Iris pigment epithelial cell (primary cell): ENCODE measurements at places on chromosomes 5 and 9.
A peak's percentile ranks its signal among the peaks of the same experiment; 100 is the strongest.

DNA sequence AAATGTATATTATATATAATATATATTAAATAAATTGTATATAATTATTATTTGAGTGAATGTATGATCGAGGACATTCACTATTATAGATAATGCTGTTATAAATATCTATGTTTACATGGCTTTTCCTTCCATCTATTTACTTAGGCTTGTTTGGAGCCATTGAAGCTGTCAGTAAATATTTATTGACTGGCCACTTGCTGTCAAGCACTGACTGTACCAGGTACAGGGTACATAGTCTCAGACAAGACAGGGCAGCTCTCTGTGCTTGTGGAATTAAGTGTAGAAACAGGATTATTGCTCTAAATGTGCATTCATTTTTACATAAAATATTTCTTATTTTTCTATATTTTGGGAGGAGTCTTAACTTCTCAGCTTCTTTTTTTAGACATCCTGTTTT is 16.4 kb downstream of the FAXDC2 start:
- DNase-seq: no peak

DNA sequence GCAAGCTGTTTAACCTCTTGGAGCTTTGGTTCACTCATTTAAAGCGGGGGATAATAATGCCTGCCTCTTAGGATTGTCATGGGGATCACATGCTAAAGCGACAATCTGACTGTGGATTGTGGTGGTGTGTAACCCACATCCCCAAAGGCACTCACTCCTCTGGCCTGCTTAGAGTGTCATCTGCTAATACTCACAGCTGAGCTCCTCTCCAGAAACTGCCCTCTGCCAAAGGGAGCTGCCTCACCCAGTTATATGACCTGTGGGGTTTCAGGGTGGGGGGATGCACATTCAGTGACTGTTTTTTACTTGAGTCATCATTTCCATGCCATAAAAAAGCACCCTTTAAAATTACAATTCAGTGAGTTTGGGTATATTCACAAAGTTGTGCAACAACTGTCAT is 110.0 kb upstream of the SPOCK1 start:
- DNase-seq: peak; percentile 10

GRCh38 chr5:59037041-59037440 is 454.2 kb downstream of the RAB3C start:
- no peak for DNase-seq

DNA sequence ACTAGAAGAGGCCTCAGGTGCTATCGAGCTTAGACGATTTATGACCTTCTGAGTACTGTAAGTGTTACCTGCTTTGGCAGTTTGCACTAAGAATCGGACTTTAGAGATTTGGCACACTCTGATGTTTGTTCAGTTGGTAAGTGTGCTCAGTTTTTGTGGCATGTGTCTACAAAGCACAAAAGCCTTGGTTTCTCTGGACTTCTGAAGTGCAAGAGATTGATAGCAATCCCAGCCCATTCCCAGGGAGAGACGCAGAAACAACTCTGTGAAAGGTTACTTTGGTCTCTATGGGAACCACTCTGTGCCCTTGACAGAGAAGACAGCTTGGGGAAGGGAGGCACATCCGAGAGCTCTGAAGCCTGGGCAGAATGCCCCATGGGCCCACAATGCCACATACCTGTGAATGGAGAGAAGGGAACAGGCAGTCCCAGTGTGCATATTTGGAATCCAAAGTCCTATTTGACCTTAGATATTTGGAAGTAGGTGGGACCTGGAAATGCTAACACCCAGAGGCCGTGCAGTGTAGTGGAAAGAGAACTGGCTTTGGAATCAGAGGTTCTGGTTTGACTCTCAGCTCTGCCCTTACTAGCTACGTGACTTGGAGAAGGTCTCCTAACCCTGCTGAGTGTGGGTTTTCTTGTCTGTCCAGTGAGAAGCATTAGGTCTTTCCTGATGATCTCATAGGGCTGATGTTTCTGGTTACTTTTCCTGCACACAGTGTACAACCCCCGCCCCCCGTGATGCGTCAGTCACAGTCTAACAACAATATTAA is 194.3 kb upstream of the VLDLR start:
- DNase-seq: no peak

- no peak for DNase-seq
These were observed 635.8 kb upstream of the C9orf72 start for GRCh38 chr9:28209130-28209529.

GRCh38 chr5:71770381-71770780 is 51.3 kb downstream of the CARTPT start:
- DNase-seq: no peak

DNA sequence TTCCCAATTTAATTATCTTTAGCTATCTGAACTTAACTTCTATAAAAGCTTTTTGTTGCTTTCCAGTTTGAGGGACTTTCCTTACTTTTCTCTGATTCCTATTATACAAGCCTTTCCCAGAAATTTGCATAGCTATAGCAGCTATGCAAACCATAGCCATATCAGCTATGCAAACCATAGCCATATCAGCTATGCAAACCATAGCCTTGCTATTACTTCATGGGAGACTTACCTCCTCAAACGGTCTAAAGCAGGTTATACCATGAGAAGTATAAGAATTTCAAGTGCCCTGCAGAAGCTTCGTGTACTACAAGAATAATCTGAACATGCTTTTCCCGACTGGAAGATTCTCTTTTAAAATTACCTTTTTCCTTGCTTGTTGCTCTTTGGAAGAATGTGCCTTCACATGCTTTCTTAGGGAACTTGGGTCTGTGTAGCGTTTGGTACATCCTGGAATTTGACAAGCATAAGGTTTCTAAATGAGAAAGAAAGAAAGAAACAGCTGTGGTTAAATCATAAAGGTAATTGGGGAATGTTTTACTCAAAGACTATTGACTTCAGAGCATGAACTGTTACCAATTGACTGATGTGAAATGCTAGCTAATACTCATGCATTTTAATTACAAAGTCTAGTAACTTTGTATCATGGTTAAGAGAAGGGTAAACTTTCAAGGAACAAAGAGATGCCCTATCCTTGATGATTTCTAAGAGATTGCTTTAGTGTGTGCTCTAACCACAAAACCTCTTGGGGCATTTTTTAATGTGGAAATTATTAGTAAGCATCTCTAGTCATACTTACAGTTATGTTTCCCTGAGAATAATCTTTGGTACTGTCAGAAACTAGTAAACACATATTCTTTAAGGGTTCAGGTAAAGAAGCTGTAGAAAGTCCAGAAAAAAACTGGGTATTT is 367.6 kb downstream of the GLIS3 start:
- peak; percentile 45 for DNase-seq

- peak; percentile 11 for DNase-seq
These were observed 22.3 kb downstream of the ATPSCKMT start for GRCh38 chr5:10227379-10227778.

DNA sequence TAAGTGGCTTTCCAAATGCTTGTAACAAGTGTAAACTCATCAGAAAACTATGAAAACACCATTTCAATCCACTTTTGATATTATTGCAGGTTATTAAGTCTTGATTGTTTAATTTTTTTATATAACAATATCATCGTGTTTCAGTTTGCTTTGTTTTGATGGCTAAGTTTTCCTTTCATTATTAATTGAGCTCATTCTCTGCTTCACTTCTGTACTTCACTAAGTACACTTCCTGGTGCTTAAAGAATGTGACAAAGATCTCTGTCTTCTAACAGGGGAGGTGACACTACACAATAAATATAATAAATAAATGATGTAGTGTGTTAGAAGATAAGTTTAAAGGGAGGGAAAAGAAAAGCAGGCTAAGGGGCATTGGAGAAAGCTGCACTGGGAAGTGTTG is 13.0 kb upstream of the RAD23B start:
- no peak for DNase-seq

DNA sequence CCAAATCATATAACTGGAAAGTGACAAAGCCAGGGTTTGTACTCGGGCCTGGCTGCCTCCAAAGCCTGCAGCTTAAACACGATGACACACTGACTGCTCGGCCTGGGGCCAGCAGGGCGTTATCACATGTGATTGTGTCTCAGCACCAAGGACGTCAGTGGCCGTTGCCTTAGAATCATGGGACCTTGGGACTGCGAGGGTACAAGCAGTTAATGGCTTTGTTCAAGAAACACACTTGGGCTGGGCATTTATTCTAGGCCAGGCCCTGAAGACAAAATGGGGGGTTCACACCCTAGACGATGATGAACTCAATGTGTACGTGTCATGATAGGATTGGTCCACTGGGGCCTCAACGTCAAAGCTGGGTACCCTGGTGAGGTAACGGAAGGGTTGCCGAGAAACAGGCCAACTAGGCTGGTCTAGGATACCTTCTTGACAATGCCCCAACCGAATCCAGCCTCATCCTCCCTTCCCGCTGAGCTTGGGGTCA is 13.0 kb downstream of the SH3PXD2B start:
- DNase-seq: no peak
